ENCODE measurements at places on chromosomes 16 and 17.
A peak's percentile ranks its signal among the peaks of the same experiment; 100 is the strongest.

DNA sequence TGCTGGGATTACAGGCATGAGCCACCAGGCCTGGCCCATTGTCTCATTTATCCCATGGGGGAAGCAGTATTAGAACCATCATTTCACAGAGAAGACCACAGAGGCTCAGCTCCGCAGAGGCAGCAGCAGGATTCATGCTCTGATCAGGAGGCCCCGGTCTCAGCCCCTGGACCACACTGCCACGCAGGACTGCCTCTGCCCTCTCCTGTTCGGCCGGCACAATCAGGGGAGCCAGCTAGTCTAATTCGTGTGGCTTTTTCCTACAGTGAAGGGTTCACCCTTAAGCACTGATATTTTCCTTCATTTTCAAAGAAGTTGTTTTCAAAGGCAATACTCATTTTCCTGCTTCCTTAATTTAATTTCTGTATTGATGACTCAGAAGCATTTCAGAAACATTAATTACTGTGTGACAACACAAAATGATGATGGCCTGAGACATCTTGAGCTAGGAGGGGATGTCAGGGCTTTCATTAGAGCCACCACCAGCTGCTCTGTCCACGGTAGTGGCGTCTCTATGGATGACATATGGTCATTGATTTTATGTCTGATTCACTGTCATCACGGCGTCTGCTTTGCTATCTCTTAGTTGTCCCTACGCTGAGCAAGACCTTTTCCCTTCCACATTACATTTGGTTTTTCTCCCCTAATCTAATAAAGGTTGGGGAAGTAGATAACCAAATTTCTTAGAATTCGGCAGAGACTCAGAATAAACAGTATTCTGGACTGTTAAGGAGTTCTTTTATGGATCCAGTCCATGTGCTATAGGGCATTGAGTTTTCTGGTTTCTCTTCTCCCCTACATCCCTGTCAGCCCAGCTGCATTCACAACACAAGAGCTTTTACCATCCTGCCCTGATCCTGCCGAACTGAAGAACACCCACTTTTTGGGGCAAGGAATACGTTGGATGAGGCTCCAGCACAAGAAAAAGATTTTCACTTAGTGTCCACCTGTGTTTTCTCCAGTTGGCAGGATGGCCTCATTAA, 314.0 kb downstream of the SLC39A11 start:
- no peak for DNase-seq

GRCh38 chr17:79866791-79867518, 27.7 kb upstream of the CBX4 start:
- peak; percentile 7 for DNase-seq

DNA sequence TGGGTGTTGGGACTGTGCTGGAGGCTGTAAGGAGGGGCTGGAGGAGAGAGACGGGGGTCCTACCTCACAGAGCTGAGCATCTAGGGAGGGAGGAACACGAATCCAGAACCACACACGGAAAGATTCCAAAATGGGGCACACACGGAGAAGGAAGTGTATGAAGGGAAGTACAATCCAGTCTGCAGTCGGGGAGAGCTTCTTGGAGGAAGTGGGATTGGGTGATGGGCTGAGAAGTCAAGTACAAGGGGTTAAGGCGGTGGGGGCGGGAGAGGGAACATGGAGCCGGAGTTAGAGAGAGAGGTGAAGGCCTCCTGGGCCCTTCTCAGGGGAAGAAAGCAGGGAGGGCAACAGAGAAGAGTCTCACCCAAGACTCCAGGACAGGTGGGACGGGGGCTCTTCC, 107.5 kb upstream of the CREBBP start:
- no peak for DNase-seq

DNA sequence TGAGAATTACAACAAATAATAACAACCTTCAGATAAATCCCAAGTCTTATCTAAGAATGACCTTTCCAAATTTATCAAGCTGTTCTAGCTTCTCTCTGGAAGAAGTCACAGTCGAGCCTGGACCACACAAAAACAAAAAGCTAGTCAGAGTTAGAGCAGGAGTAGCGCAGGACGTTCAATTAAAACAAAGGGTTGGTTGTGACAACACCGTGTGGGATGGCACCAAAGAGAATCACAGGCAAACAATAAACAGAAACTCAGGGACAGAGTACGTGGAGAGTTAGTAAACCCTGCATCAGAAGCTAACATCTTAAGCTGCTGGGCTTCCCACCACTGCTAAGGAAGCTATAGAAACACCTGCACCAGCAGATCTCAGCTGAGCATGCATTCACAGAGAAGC, 23.8 kb downstream of the ARHGAP17 start:
- no peak for DNase-seq

GRCh38 chr16:89052191-89052889, 41.3 kb upstream of the ACSF3 start:
- DNase-seq: no peak

GRCh38 chr16:50881331-50881830, 139.5 kb downstream of the CYLD start:
- no peak for DNase-seq

DNA sequence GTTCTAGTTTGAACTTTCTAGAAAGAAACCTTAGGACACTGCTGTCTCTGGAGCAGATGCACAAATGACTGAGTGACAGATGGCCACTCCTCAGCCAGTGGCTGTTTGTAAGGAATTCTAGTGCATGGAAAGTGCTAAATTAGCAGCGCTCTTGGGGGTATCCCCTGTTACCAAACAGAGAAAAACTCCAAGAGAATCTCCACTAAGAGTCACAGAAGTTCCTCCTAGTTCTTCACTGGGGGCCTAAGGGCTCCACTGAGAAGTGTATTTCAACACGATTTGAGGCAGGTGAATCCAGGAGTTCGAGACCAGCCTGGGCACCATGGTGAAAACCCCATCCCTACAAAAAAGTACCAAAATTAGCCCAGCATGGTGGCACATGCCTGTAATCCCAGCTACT, 18.1 kb upstream of the IRF8 start:
- DNase-seq: no peak

GRCh38 chr17:77269696-77270681, 129.2 kb downstream of the SEC14L1 start:
- no peak for DNase-seq

- no peak for DNase-seq
Observed at GRCh38 chr16:86112178-86112577, 213.2 kb downstream of the IRF8 start.

DNA sequence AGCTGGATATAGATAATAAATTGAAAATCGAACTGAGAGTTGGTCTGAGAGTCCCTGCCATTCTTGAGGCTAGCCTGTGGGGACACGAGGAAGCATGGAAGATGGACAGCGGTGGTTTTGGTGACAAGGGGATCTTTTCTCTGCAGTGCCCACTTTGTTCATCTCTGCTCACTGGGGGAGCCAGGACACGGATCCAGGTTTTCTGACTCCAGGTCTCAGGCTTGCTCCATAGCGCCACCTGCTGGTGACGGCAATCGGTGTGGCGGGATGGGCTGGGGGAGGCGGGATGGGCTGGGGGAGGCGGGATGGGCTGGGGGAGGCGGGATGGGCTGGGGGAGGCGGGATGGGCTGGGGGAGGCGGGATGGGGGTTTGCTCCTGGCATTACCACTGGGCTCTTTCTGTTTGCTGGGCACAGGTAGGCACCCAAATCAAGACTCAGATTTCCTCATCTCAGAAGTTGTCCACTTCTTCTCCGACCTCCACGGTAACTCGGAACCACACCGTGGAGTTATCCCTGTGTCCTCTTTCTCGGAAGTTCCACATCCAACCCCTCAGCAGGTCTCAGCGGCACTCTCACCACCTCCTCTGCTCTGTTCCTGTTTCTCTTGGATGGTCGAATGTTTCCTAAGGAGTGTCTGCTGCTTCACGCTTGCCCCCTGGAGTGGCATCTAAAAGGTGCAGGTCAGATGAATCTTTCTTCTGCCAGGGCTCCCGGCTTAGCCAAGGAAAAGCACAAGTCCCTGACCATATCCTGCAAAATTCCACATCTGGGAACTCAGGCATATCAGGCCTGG, 142.4 kb downstream of the CYLD start:
- peak; percentile 52 for DNase-seq

DNA sequence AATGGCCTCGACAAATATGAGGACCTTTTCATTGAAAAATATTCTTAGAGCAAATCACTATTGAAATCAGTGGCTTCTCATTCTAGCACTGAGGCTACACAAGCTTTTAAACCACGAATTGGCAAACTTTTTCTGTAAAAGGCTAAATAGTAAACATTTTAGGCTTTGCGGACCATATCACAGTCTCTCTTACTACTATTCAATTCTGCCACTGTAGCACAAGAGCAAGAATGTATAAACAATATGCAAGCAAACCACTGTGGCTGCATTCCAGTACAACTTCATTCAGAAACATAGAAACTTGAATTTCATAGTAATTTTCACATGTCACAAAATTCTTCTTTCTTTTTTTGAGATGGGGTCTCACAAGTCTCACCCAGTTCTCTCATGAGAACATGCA, 49.1 kb downstream of the PHLPP2 start:
- DNase-seq: no peak

DNA sequence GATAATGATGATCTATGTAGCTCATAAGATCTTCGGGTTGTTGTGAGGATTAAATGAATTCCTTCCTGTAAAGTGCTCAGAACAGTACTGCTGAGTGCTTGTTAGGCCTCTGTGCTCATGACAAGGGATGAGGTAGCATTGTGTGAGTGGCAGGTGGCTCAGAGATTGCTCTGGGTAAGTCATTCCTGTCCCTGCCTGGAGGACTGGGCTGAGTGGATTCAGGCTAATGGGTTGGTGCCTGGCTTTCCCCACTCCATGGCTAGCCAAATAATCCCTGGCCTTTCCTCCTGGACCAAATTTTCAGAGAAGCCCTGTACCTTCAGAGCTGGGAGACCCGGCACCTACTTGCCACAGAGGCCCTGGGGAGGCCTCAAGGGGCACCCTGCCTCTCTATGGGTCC, 1.3 kb upstream of the CCDC92B start:
- DNase-seq: no peak

DNA sequence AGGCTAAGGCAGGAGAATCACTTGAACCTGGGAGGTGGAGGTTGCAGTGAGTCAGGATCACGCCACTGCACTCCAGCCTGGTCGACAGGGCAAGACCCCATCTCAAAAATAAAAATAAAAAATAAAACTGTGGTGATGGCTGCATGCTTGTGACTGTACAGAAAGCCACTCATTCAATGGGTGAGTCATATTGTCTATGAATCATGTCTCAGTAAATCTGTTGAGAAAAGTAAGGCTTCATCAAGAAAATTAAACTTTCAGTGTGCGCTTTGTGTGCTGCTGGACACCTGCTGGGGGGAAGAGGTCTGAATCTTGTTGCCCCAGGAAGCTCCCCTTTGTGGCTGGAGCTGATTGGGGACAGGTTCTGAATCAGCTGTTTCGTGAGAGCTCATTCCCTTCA, 11.3 kb downstream of the NUBP1 start:
- DNase-seq: no peak

- no peak for DNase-seq
Observed at GRCh38 chr17:35743626-35744328, 9.3 kb downstream of the GAS2L2 start.

GRCh38 chr16:29837841-29838240, 17.6 kb downstream of the MVP start:
- DNase-seq: no peak

DNA sequence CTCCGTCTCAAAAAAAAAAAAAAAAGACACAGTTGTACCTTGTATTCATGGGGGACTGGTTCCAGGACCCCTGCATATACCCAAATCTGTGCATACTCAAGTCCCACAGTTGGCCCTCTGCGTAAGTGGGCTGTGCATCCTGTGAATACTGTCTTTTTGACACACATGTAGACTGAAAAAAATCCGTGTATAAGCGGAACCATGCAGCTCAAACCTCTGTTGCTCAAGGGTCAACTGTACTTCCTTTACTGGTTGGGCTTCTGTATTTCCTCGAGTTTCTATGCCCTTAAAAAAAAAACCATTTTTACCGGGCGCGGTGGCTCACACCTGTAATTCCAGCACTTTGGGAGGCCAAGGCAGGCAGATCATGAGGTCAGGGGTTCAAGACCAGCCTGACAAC, 52.3 kb downstream of the GRB2 start:
- DNase-seq: no peak

DNA sequence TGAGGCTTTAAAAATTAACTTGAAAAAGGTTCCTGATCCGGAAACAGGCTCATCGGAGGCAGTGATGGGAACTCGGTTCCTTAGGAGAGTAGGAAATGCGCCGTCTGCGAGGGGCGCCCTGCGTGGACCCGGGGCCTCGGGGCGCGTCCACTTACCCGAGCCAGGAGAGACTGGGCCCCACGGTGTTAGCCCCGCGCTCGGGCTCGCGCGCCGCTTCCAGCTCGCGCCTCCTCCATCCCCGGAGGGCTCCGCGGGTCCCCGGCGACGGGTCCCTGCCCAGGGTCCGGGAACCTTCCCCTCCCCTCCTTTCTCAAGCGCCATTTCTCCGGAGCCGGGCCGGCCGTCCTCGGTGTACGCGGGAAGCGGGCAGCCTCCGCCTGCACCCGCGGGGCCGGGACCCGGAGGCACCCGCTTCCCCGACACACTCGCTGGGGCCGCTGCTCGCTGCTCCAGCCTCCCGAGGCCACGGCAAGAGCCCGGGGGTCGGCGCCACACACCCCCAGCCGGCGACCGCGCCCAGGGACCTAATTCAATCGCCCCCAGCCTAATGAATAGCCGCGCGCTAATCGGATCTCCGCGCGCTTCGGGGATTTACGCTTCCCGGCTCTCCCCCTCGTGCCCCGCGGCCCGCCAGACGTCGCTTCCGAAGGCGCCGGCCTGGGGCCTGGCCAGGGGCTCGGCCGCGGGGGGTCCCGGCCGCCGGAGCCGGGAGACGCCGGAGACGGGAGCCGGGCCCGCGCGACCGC, 2.2 kb upstream of the BAHCC1 start:
- no peak for DNase-seq

- no peak for DNase-seq
Observed at GRCh38 chr16:31664683-31665482, 137.2 kb downstream of the AHSP start.

DNA sequence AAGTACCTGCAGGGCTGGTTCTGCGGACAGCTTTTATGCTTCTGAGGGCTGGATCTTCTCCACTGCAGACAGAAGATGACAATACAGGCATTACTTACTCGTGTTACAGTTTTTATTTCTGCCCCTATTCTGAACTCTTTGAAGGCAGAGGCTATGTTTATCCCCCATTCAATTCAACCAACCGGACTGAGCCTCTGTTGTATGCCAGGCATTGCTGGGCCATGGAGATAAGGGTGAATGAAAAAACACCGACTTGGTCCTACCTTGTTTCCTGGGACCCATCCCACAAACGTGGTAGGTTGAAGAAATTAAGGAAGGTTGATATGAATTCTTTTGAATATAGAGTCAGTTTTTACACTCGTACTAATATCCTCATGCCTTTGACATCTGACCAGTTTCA, 10.0 kb upstream of the HP start:
- no peak for DNase-seq

- peak; percentile 93 for DNase-seq
Observed at GRCh38 chr16:89167425-89167941, 4.1 kb upstream of the CDH15 start.
